ENCODE measurements at places on chromosomes 12 and 14.

DNA sequence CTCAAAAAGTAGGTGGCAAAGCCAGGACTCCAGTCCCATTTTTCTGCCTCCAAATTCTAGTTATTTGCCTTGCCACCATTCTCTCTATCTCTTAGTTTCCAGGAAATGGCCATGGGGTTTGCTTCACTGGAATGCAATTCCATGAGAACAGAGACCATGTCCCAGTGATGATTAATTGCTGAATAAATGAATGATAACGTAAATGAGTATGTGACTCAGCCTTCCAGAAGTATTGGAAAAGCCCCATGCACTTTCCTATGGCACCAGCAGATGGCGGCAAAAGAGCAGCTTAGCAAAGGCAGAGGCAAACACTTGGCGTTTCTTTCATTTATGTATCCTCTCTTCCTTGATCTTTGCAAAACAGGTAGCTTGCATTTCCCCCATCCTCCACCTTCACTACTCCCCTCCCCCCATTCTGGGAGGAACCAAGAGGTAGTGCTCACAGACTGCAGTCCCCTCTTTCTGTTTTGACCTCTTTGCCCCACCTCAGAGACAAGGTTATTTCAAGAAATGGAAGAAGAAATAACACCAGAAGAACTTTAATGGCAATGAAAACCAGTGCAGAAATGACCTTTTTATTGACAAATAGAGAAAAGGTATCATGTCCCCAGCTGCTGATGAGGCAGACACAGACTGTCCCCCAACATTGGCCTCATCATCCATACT is 21.3 kb downstream of the TBX3 start:
- DNase-seq: no peak

DNA sequence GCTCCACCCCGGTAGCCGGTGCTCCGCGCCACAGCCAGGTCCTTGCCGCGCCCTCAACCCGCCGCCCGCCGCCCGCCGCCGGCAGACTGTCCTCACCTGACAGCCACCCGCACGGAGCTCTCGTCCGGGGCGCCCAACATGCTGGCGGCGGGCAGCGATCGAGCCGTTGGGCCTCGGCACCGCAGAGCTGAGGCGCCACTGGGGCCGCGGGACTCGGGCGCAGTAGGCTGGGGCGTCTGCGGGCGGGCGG is 164 bp downstream of the KIF21A start:
- no peak for DNase-seq

DNA sequence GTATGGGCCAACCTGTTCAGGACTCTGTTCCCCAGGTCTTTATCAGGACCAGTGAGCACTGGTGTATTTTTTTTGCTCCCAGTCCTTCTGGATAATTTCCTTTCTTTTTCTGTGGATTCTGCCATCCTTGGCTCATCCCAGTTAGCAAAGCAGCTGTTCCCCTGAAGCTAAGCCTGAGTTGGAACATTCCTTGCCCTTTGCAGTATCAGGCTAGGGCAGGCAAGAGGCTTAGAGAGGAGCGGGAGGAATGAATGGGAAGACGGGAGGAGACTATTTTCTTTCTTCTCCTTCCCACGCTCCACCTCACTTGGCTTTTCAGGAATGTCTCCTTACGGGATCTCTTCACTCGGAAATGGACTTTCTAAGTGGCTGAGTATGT is 29.2 kb downstream of the ERG28 start:
- no peak for DNase-seq

DNA sequence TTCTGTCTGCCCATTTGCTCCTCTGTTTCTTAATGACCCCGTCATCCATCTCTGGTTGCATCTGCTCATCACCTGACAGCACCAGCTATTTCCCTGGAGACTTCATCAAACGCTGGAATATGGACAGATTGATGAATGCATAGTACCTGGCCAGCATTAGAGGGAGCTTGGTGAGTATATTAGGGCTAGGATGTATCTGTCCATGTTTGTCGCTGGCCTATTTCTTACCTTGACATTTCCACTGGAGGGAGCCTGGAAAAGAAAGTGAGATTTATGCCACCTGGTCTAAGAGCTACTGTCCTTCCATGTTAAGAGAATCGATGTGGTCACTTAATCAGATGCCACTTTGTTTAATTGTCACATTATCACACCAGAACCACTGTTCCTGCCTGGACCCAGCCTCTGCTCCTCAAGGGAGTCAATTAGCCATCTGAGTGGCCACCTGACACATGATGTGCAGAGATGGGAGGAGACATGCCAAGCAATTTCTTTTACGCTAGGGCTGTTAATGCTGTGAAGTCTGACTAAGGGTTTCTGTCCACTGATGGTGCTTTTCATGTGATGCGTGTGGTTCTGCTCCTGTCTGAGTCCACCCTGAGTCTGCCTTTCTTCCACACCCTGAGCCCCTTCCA is 75.3 kb upstream of the SFSWAP start:
- DNase-seq: no peak

DNA sequence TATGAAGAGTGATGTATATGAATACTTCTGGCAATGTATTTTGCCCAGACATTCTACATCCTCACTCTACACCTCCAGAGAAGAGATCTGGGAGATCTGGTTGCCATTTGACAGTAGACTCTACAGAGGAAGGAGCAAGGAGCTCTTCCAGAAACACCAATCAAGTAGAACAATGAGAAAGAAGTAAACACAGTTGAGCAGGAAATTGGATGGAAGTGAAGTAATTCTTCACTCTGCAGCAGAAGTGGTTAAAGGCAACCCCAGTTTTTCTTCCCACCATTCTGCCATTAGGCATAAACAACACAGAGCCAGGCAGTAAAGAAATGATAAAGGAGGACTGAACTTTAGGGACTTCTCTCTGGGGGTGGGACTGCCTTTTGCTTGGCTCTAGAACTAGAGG is 48.5 kb upstream of the PRICKLE1 start:
- no peak for DNase-seq

DNA sequence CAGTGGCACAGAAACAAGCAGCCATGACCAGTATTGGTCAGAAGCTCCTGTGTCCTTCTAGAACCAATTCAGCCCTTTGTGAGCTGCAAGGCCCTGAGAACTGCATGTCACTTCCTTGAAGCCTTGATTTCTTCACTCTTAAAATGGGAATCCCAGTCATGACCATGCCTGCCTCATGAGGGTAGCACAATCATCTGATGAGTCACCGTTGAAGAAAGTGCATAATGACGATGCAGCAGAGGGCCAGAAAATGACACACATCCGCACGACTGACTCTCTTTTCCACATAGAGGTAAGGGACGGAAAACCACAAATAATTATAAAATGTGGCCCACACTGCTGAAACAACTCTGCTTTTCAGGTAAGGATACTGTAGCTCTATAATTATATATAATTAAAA is 777.4 kb downstream of the BCL11B start:
- no peak for DNase-seq

GRCh38 chr12:6821591-6822425 is at the start of gene GPR162:
Gene GPR162 (plus strand): TSS chr12:6821821. CDS start chr12:6823899, 2,078 bp downstream.
- DNase-seq: no peak

DNA sequence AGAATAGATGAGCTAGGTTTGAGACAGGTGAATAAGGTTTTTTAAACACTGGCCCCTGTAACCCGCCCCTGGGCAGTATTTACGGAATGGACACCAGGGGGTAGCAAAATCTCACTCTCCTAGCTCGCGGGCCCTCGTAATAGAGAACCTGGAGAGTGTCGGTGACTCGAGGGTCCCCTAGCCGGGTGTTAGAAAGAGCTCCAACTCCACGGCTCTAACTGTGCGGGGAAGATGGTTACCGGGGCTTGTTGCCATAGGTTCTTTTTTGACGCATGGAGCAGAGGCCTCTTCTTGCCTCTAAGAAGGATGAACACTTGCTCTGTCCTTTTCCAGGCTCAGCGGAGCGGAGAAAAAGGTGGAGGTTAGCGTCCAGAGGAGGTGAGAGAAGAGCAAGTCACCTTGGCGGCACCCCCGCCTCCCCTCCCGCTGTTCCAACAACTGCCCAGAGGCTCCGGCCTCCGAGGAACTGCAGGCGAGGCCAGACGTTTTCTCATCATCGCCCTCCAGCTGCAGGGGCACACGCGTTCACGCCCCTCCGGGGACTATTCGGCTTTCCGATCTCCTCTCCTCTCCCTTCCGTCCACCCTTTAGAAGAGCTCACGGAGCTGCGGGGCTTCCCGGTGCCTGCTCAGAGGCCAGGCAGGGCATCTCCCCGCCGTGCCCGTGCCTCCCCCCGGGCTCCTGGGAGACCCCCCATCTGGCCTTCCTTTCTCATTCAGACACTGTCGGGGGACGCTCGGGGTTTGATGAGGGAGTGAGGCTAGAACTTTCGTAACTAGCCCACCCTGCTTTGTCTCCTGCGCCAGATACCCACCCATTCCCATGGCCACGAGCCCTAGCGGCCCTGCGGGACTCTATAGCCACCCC is 1.4 kb upstream of the ARHGEF40 start:
- DNase-seq: peak; percentile 14

DNA sequence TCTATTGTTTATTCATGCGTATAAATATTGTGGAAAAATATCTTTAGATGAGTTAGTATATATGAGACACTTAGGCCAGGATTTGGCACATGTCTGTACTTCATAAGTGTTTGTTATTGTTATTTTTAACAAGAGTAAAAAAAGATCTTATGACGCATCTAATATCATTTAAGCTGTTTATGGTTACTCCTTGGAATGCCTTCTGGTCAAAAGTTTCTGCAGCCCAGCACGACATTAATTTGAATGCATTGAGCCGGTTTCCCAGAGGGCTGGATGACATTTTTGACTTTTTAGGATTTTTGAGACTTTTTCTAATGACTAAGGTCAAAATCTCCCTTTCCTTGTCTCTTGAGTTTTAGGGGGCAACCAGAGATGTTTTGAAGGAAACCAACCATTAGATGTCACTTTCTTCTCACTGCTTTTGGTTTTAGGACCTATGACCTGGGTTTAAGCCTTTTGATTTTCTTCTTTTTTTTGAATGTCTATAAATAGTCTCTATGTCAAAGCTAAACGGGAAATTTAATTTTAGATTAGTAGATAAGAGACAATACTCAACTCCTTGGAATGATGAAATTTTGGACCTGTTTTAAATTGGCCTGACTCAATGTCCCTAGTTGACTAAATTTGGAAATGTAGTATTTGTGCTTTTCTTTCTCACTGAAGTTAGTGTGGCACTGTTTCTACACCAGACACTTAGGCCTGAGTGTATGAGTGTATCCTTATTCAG is 215.5 kb downstream of the AEBP2 start:
- no peak for DNase-seq

- DNase-seq: no peak
Observed at GRCh38 chr14:93799617-93799988, 11.3 kb upstream of the PRIMA1 start.

- DNase-seq: no peak
Observed at GRCh38 chr12:27631813-27632491, 64.3 kb upstream of the REP15 start.

DNA sequence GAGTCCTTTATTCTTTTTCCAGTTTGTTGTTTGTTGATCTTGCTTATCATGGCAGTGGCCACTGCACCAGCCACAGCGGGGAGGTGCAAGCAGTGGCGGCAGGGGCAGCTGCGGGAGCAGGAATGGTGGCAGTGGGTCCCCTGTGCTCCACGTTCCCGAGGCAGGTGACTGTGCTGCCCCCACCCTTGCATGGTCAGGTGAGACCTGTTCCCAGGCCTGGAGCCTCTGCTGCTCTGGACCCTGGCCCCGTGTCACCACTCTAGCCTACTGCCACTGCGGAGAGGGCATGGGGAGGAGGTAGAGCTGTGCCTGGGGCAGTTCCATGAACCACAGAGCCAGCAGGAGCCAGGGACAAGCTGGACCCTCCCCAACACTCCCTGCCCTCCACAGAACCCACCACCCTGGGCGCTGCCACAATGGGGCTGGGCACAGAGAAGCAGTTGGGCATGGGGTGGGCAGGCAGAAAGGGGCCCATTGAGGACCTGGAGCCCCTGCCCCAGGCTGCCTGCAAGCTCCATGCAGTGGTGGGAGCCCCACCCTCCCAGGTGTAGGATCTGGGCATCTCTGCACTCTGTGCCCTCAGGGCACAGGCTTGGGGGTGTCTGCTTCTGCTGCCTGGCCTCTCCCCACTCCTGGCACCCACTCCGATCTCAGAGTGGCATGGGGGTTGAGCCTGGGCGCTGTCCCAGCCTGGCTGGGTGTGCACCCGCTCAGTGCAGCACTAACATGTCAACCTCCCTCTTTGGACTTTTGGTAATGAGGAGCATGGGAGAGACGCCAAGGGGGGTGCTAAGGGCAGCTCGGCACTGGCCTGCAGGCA is 23.1 kb upstream of the WDR20 start:
- DNase-seq: no peak

DNA sequence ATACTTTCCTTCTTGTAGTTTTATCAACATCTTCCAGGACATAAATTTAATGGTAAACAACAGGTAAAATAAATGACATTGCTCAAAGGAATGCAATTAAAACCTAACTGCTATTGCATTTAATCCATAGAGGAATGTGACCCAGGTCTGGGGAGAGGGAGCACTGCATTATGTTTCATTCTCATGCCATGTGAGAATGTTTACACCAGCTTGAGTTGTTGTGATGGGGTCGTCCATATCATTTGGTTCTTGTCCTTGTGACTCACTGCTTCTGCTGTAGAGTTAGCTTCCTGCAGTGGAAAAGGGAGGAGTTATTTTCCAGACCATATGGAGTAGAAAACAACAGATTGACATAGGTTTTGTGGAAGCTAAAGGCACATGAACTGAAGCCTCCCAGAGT is 129.3 kb upstream of the PMCH start:
- peak; percentile 44 for DNase-seq

GRCh38 chr14:89197623-89198022 is 219.4 kb downstream of the FOXN3 start:
- no peak for DNase-seq

Measured in DMS 273 treated with DMSO at 0.1 percent for 48 hours (cell line).